Memory B cell (primary cell): ENCODE measurements at places on chromosomes 6 and 20.

GRCh38 chr20:20188647-20189046 is 136.3 kb downstream of the CFAP61 start:
- H3K4me1 ChIP-seq: no peaks in the 10 kb centered on the region
- H3K27me3 ChIP-seq: peaks cover 3% of the 10 kb centered on the region
- H3K27ac ChIP-seq: no peak overlapping the region

- H3K4me1 ChIP-seq: peaks cover 22% of the 10 kb centered on the region
- peak overlapping the region; percentile 88 for H3K4me3 ChIP-seq
- H3K27me3 ChIP-seq: peaks cover 5% of the 10 kb centered on the region
- H3K36me3 ChIP-seq: no peaks in the 10 kb centered on the region
- DNase-seq: no peak
- H3K27ac ChIP-seq: peak overlapping the region; percentile 63
Observed at GRCh38 chr20:3072530-3073250, 1.3 kb downstream of the OXT start.

- H3K36me3 ChIP-seq: no peaks in the 10 kb centered on the region
- no peak for DNase-seq
- no peak overlapping the region for H3K27ac ChIP-seq
- H3K4me1 ChIP-seq: no peaks in the 10 kb centered on the region
Observed at GRCh38 chr6:105817961-105818360, 268.2 kb upstream of the PRDM1 start.

DNA sequence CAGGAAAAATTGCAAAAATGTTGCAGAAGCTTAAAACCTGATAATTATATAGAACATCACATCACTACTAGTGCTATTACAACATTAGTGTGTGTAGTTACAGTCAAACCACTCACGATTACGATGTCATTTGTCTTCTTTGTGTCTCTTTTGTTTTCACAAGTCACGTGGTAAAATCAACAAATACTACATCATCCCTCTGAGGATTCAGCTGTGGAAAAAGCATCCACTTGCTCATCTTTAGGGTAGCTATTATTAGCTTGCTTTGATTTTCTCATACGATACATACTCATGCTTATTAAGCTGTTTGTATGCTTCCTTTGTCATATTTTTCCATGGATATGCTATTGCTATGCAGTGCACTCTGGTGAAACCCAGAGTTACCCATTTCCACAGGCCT is 22.2 kb upstream of the ATXN1 start:
- H3K27ac ChIP-seq: no peak overlapping the region
- H3K27me3 ChIP-seq: peaks cover 5% of the 10 kb centered on the region
- H3K4me3 ChIP-seq: no peak overlapping the region
- H3K36me3 ChIP-seq: peaks cover 4% of the 10 kb centered on the region
- H3K4me1 ChIP-seq: no peaks in the 10 kb centered on the region

GRCh38 chr20:14583413-14583812 is 246.0 kb upstream of the FLRT3 start:
- no peaks in the 10 kb centered on the region for H3K36me3 ChIP-seq
- H3K27ac ChIP-seq: no peak overlapping the region
- H3K4me1 ChIP-seq: no peaks in the 10 kb centered on the region
- no peak for DNase-seq

DNA sequence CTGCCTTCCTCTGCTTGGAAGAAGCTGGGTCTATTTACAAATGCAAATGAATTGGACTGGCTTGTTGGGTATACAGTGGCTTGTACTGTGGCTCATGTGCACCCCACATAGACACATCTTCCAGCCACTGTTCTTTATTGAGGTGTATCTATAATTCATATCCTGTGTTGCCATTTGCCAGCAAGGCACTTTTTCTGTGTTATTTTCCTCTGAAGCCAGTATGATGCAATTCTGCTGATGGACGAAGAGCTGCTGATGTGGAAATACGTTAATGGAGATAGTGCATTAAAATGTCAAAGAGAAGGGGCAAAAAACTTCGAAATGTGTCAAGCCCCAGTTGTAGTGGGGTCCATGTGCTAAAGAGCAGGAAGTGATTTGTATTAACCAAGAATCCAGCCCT is 167.5 kb downstream of the TMEM242 start:
- no peak for DNase-seq
- no peak overlapping the region for H3K4me3 ChIP-seq
- H3K36me3 ChIP-seq: peaks cover 46% of the 10 kb centered on the region
- no peaks in the 10 kb centered on the region for H3K27me3 ChIP-seq
- H3K4me1 ChIP-seq: no peaks in the 10 kb centered on the region

DNA sequence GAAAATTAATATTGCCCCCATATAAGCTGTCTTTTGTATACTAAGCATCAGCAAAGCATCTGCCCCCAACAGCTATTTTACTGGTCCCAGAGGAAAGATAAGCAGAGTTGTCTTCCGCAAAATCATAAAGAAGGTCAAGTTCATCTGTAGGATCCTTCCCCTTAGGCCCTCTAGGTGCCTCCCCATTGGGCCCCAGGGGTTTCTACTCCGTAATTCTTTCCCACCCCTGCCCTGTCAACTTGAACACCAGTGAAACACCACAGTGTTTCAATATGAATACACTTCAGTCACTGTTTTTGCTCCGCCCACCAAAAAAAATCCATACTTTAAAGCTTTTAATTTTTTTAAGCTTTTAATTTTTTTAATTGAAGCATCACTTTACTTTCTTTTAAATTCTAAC is 159.2 kb downstream of the ATXN1 start:
- no peak overlapping the region for H3K27ac ChIP-seq
- DNase-seq: no peak
- peaks cover 15% of the 10 kb centered on the region for H3K4me1 ChIP-seq
- no peaks in the 10 kb centered on the region for H3K27me3 ChIP-seq
- no peak overlapping the region for H3K4me3 ChIP-seq

- peaks cover 17% of the 10 kb centered on the region for H3K4me1 ChIP-seq
- H3K27me3 ChIP-seq: peaks cover 12% of the 10 kb centered on the region
- no peak for DNase-seq
- no peaks in the 10 kb centered on the region for H3K36me3 ChIP-seq
- H3K27ac ChIP-seq: no peak overlapping the region
- no peak overlapping the region for H3K4me3 ChIP-seq
Observed at GRCh38 chr6:45415788-45416518, 38.2 kb upstream of the SUPT3H start.

DNA sequence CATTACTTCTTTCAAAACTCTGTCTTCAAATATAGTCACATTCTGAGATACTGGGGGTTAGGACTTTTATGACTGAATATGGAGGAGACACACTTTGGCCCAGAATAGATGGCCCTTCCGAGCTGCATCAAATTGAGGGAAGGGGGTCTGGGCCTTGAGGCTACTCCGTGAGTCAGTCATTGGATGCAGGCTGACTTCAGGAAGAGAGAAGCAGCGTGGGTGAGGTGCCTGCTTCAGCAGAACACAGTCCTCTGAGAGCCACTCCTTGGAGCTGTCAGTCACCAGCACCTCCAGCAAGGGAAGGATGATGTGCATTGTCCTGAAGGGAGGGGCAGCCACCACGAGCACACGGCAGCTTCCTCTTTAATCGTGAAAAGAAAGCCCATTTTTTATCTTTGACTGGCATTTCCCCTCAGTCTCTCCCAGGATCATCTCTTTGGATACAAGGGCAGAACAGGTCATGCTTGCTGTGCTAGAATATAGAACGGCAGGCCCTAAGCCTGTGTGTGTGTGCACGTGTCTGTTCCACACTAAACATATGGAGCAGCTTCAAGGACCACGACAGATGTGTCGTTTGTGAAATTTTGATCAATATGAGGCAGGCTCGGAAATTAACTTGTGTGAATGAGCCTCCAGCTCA is 721.6 kb downstream of the KIF16B start:
- no peak overlapping the region for H3K4me3 ChIP-seq
- H3K27ac ChIP-seq: no peak overlapping the region
- H3K4me1 ChIP-seq: peaks cover 7% of the 10 kb centered on the region
- DNase-seq: no peak

GRCh38 chr20:19876828-19877460 is 118.9 kb downstream of the RIN2 start:
- H3K36me3 ChIP-seq: no peaks in the 10 kb centered on the region
- no peak overlapping the region for H3K27ac ChIP-seq
- DNase-seq: no peak
- H3K27me3 ChIP-seq: peaks cover 4% of the 10 kb centered on the region

GRCh38 chr6:117568247-117568646 is 34.1 kb downstream of the GOPC start:
- H3K27me3 ChIP-seq: no peaks in the 10 kb centered on the region
- peaks cover 18% of the 10 kb centered on the region for H3K36me3 ChIP-seq
- H3K27ac ChIP-seq: no peak overlapping the region
- no peak overlapping the region for H3K4me3 ChIP-seq

DNA sequence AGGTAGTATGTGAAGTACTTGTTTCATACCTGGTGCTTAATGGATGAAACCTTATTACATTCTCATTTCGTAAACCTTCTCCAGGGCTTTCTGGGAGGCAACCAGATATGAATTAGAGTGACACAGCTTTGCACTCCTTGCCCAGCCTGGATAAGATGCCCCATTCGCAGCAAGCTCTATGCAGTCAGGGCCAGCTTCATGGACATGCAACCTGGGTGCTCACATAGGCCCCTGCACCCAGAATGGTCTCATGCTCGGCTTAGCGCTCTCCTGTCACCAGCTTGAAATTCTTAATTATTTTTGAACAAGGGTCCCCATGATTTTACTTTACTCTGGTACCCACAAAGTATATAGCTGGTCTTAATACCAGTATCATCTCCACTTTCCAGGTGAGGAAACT is 11.3 kb upstream of the PTGIS start:
- no peaks in the 10 kb centered on the region for H3K36me3 ChIP-seq
- no peak overlapping the region for H3K4me3 ChIP-seq
- peaks cover 4% of the 10 kb centered on the region for H3K27me3 ChIP-seq
- DNase-seq: no peak

DNA sequence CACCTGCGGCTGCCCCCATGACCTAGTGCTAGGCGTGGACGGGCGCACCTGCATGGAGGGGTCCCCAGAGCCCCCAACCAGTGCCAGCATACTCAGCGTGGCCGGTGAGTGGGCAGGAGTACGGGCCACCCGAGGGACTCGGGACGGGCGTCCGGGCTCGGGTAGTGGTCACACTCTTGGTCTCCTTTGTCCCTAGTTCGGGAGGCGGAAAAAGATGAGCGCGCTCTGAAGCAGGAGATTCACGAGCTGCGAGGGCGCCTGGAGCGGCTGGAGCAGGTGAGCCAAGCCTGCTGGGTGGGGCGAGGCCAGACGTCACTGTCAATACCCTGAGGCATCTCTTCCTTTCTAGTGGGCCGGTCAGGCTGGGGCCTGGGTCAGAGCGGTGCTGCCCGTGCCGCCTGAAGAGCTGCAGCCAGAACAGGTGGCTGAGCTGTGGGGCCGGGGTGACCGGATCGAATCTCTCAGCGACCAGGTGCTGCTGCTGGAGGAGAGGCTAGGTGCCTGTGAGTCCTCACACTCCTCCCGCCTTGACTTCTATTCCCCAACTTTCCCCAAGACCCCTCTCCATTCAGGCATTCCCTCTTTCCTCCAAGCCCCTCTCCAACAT is 2.9 kb downstream of the EGFL8 start:
- H3K4me3 ChIP-seq: no peak overlapping the region
- H3K36me3 ChIP-seq: peaks cover 26% of the 10 kb centered on the region
- H3K27ac ChIP-seq: no peak overlapping the region
- H3K27me3 ChIP-seq: no peaks in the 10 kb centered on the region
